Mesothelial cell of epicardium (in vitro differentiated cells): ENCODE measurements at places on chromosomes 12 and 14.

GRCh38 chr12:130463818-130464670, 126.4 kb downstream of the PIWIL1 start:
- DNase-seq, result no peak

DNA sequence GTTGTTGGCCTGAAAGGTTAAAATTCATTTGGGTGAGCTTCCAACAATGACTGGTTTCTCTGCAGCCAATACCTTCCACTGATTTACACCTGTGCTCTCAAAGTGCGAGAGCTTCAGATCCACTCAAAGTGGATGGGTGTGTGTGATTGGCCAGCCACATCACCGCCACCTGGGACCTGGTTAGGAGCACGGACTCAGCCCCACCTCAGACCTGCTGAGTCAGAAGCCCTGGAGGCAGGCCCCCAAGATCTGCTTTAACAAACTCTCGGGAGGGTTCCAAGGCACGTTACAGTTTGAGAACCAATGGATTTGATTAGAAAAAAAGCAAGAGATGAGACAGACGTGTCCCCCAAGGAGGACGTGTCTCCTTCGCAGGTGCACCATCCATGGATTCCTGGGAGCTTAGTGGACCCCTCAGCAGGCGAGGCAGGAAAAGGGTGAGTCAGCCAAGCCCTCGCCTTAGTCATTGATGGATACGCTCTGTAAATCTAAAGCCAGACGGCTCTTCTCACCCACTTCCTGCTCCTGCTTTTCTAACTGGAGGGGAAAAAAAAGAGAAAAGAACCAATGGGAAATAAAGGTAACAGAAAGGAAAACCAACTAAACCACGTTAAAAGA, 24.5 kb downstream of the FZD10 start:
- DNase-seq, result no peak

GRCh38 chr14:75271514-75271913, 7.1 kb upstream of the FOS start:
- no peak for DNase-seq

- no peak for DNase-seq
These were observed 211.8 kb downstream of the DACT1 start for GRCh38 chr14:58849601-58850000.

DNA sequence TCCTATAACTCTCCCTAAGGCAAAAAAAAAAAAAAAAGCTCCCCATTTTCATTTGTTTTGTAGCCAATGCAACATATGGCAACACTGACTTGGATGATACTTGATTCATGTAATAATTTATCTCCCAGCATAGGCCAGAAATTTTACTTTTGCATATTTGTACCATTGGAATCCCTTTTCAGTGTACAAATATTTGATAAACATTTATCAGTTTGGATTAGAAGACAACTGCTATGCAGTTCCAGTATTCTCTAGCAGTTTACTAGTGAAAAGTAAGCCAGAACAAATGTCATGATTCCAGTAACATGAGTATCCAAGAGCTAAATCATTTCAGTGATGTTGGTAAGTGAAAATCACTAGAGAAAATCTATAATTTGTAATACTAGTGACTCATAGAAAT, 392.3 kb downstream of the CCER1 start:
- no peak for DNase-seq

DNA sequence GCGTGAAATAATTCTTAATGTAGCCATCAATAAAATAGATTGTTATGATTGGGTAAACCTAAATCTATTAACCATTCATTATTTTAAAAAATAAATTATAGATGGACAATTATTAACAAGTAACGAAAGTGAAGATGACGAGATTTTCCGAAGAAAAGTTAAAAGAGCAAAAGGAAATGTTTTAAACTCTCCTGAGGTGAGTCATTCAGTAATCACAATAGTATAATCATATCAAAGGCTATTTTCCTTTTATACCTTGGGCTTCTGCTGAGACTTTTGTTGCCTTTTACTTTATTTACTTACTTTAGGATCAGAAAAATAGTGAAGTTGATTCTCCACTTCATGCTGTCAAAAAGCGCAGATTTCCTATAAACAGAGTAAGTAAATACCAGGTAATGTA, 45.6 kb downstream of the FANCM start:
- DNase-seq, result no peak

DNA sequence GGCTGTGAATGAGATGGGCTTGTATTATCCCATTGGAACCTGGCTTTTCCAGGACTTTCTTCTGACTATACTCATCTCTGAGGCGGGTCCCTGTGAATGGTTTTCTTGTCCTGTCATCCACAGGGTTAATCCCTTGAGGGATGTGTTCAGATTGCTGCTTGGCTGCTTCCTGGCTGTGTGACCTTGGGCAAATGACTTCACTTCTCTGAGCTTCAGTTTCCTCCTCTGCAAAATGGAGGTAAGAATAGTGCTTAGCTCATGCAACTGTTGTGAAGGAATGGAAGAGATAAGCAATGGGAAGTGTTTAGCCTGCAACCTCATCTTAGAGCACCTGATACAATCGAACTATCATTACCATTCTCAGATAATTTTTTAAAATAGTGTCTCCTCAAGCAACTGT, 32.1 kb upstream of the PPP1CC start:
- no peak for DNase-seq

- DNase-seq, result no peak
These were observed 32.5 kb upstream of the TC2N start for GRCh38 chr14:91899806-91900205.

- DNase-seq, result no peak
These were observed 46.1 kb downstream of the MAPKAPK5 start for GRCh38 chr12:111887926-111888745.

DNA sequence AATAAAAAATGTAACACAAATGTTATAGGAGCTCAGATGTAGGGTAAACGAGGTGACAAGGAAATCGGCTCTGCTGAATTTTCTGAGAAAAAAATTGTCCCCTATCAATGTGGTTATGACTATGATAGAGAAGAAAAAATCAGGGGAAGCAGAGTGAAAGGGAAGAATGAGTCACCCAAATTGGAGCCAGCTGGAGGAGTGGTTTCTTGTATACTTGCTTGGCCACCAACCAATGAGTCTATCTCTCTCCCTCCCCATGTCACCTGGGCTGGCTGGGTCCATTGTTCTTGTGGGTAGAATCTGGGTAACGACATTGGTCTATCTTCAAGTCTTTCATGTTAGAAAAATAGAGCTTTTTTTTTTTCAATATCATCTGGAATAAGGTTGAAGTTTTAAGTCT, 196.6 kb upstream of the FLRT2 start:
- DNase-seq, result no peak

DNA sequence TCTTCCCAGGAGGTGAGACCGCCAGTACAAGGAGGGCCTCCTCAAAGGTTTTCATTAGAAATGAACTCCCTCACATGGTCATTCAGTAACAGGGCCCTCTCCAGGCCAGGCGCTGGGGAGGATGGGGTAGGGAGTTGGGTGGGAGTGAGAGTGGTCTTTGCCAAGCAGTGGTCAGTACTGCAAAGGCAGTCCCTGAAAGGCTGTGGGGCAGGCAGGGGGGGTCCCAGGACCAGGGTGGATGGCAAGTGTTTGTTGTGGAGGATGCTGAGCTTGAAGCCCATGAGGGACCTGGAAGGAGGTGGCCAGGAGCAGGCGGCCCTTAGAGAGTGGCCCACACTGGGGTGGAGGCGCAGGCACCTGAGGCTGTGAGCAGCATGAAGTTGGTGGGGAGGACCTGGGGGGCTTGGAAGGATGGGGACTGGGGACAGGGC, 26.1 kb downstream of the CEP170B start:
- peak; percentile 35 for DNase-seq

- no peak for DNase-seq
These were observed 34.8 kb upstream of the TSPAN9 start for GRCh38 chr12:3042394-3042793.

GRCh38 chr12:3379079-3379478, 111.9 kb upstream of the PRMT8 start:
- no peak for DNase-seq

DNA sequence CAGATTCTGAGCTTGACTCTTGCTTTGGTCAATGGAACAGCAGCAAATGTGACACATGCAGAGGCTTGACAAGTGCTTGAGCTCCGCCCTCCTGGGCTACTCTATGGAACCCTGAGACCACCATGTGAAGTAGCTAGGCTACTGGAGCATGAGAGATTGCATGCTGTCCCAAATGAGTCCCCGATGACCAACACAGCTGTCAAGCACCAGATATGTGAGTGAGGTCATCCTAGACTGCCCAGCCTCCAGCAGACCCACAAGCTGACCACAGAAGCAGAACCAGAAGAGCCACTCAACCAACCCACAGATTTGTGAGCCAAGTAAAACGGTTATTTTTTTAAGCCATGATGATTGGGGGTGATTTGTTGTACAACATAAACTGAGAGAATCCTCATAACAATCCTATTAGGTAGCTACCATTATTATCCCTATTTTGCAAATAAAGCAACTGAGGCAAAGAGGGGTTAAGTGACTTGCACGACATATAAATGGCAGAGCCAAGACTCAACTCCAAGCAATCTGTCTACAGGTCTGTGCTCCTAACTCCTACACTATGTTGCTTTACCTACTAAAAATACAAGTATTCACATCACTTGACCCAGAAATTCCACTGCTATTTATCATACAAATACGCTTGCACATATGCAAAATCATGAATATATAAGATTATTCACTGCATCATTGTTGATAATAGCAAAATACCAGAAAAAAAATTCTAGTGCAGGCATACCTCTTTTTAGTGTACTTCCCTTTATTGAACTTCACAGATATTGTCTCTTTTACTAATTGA, 136.2 kb downstream of the NDUFA12 start:
- DNase-seq, result no peak

- DNase-seq, result no peak
These were observed 390.2 kb downstream of the LRIG3 start for GRCh38 chr12:58529897-58530741.

DNA sequence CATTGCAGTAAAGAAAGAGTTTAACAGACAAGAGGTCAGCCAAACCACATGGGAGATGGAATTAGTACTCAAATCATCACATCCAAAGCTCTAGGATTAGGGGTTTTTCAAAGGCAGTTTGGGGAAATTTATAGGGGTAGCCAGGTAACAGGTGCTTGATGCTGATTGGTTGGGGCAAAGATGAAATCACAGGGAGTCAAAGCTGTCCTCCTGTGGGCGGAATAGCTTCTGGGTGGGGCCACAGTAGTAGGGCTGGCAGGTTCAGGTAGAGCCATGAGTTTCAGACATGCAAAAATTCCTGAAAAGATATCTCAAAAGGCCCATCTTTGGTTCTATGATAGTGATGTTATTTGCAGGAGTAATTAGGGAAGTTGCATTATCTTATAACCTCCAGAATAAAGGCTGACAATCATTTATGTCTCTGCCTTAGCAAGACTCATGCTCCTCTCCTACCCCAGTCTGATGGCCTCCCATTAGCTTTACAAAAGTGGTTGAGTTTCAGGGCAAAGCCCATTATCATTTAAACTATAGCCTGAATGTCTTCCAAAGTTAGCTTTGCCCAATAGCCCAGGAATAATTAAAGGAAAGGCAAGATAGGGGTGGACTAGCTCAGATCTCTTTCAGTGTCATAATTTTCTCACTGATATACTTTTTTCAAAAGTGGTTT, 42.1 kb upstream of the CNTN1 start:
- no peak for DNase-seq

- no peak for DNase-seq
These were observed 45.4 kb downstream of the DCAF5 start for GRCh38 chr14:69107407-69108003.

DNA sequence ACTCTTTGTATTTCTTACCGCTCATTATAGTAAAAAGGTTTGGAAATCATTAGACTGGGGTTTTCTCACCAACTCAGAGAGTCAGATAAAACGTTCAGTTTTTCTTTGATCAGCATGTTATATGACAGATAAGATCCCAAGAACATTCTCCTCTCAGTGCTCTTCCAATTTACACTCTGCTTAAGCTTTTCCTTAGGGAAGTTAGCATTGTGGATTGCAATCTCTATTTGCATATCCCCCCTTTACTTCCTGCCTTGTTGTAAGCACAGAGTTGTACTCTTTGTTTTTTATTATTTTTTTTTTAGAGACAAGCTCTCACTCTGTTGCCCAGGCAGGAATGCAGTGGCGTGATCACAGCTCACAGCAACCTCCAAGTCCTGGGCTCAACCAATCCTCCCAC, 11.4 kb upstream of the CFAP54 start:
- no peak for DNase-seq
